ENCODE measurements at places on chromosomes 3 and 15. TPM values are rescaled to one million over a fixed set of nuclear protein-coding genes. Genes with fewer than 3 reads are reported as not detected.
A peak's percentile ranks its signal among the peaks of the same experiment; 100 is the strongest.

PAQR9 gene
- total RNA-seq = not detected

IGSF11 gene
- total RNA-seq = not detected

TMIE gene
- total RNA-seq = 2.1 TPM

FBXL22 gene
- 30.1 TPM for total RNA-seq

ADIPOQ gene
- not detected for total RNA-seq

DNA sequence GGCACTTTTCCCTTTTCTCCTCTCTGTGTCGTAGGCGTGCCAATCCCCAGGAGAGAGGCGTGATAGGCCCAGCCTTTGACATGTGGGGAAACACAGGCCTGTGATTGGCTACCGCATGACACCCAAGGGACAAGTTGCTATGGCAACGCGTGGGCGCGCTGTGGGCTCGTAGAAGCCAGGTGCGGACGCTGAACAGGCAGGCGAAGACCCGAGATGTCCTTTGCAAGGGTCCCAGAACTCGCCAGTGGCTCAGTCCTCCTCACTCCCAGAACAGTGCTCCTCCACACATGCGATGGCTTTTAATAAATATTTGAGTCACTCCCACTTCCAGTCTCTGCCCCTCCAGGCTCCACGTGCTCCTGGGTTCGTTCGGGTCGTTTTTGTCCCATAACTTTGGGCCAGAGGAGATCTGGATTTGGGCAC, 4.2 kb downstream of the SLC51B start:
- peak; percentile 84 for DNase-seq

DNA sequence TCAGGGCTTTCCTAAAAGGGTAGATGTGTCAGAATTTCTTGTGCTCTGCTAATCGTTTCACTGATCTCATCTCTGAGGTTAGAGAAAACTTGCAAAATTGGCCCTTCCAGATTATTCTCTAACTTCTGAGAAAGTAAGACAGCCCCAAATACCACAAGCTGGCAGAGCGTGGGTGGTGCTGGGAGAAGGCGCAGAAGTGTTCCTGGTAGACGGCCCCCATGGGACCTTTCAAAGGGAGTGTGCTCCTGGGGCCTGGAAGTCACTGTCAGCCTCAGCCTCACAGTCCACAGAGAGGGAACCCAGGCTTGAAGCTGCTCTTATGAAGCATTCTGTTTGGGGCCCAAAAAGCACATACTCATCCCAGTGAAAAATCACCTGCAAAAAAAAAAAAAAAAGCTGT, 86.5 kb upstream of the PFN2 start:
- DNase-seq = no peak

DNA sequence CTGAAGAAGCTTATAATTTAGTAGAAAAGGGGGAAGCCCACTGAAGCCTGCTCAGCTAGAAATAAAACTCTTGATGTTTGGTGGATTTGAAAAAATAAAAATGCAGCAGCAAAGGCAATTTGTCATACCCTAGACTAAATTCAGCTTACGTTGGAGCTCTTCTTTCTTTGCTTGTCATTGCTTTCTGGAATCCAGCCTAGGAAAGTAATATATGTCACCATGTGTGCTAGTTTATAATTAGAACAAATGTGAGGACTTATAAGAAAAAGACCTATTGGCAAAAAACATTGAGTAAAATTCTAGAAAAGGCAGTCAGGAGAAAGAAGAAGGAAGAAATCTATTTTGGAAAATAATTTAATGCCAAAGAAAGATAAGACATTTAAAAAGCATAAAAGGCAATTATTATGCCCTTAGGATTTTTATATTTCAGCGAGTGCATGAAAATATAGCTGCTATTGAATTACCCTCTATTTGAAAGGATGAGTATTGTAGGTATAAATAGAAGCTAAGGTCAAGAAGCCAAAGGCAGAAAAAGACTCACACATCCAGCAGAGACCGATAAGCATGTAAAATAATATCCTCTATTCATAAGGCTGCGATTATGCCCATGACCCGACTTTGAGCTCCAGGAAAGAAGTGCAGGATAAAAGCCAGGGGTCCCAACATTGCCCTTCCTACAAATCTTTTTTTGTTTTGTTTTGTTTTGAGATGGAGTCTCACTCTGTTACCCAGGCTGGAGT, 10.6 kb upstream of the BTBD1 start:
- no peak for DNase-seq

DNA sequence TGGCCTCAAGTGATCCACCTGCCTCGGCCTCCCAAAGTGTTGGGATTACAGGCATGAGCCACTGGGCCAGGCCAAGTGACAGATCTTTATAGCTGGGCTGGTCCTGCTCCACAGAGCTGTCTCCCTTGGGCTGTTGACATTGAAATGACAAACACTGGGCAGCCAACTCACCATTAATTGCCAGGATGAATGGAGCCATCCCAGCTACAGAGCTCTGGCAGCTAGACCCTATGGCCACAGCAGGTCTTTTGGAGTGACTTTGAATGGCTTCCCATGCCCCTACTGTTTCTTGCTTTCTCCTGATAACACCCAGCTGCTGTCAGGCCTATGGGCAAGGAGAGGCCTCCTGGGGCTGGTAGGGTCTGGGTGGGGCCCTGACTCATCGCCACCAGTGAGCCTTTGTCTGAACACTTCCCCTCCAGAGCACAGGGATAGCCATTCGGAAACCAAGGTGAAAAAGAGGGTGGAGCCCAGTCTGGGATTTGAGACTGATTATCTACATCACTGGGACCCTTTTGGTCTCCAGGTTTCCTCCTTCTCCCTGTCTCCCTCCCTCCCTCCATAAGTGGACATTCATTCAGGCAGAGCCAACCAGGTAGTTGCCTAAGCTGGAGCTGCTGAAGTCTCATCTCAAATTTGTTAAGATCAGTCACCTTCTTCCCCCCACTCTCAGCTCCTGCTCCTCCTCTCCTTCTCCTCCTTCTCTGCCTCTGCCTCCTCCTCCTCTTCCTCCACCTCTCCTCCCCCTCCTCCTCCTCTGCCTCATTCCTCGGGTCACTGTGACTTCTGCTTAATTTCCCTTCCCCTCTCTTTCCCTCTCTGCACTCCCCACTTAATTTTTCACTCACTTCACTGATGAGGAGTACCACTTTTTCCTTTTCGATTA, 34.0 kb downstream of the BHLHE40 start:
- DNase-seq = no peak

DNA sequence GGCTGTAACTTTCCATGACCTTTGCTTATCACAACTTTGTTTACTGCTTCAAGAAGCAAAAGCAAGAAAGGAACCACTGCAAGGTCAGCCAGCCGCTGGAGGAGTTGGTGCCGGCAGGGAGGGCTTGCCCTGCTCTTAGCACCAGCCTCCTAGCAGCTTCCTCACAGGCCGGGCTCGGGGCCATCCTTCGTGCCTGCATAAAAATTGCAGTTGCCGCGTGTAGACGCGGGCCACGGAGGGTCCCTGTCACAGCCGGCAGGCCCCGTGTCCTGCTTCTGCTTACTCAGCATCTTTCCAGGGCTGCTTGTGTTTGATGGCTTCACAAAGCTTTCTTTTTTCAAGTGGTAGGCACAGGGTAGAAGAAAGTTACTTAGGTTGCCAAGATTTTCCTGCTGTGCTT, 84.4 kb downstream of the PGPEP1L start:
- no peak for DNase-seq
